ENCODE measurements at places on chromosomes 4 and X. TPM values are rescaled to one million over a fixed set of nuclear protein-coding genes. Genes with fewer than 3 reads are reported as not detected.

FMR1NB gene
- not detected for total RNA-seq

PAGE2B gene
- total RNA-seq: not detected

IQCM gene
- total RNA-seq: not detected

ARMCX4 gene
- total RNA-seq: 0.28 TPM

RBMXL3 gene
- total RNA-seq: not detected

CITED1 gene
- total RNA-seq: 1.3 TPM

All from A549 treated with RU486 at 1 μM for 4 hours (cell line).